Stimulated activated CD8-positive, alpha-beta memory T cell treated with anti-CD3 and anti-CD28 coated beads, Interleukin-4, amount 100 ng/mL, for 24 hours (primary cell): ENCODE measurements at places on chromosomes 1 and 21.

DNA sequence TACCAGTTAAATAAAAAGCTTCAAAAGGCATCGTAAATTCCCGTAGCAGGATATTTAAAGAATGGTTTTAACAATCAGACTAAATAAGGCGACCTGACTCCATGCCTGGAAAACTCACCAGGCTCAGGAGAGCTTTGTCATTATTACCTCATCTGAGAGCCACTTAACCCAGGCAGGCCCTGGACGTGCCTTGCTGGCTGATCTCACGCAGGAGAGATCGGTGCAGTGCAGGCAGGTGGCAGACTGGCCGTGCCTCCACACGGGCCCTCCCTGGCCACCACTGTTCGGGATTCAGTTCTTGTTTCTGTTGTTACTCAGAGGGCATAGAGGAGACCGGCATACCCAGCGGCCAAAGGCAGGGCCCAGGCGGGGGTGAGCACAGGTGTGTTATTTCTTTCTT lies 6.4 kb downstream of the MT1HL1 start:
- DNase-seq: no peak

DNA sequence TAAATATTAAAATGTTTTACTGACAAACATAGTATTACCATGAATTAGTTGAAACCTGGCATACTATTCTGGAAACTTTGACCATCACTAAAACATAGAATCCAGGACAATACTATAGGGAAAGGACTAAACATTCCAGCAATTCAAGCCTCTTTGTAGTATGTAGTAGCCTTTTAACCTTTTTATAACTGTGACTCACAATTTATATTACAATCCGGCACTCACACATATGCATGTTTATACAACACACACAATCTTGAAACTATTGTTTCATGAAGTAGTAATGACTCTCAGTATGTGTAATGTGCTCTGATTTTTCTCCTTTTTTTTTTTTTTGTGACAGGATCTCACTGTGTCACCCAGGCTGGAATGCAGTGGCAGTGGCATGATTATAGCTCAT lies 64.3 kb downstream of the ANKRD13C start:
- no peak for DNase-seq

DNA sequence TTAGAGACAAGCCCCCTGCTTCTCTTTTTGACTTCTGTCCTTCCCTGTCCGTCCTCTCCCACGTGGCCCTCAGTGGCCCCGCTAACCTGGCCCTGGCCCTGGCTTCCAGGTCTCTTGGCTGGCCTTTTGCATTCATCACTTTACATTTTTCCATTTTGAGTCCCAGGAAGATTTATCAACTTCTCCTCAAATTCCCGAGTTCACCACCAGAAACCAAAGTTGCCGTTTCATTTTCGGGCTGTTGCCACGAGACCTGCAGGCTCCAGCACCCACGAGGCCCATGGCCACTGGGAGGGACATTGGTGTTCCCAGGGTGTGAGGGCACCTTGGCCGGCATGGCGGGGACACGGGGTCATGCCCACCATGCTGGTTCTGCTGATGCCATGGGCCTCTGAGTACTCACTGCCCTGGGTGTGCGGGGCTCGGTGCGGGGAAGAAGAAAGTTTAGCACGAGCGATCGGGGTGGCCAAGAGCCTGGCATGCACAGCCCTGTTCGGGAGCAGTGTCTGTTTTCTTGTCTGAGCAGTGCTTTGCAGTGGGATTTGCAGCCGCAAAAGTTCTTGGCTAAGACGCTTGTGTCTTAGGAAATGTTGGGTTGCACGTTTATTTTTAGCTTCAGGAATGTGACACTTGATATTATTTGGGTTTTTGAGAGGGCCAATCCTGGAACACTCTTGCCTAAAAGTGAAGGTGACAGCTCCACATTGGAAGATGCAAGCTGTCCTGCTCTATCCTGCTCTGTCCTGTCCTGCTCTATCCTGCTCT lies 40.4 kb upstream of the ADARB1 start:
- DNase-seq: no peak

- DNase-seq: no peak
These were observed 201.0 kb downstream of the S1PR1 start for GRCh38 chr1:101437800-101438199.

- no peak for DNase-seq
These were observed 367.4 kb downstream of the RPS6KC1 start for GRCh38 chr1:213418268-213419071.

DNA sequence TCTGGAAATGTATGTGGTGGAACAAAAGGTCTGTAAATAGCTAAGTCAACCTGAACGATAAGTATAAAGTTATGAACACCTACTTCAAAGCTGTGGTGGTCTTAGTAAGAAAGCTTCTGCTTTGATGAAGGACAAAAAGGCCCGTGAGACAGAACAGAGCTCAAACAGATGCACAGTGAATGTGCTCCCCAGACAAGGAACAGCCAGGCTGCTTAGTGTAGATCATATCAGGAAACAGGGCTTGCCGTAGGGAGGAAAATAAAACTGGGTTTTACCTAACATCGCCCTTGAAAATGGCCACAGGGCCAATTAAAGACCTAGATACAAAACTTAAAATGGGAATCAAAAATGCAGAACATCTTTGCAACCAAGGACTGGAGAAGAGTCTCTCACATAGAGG lies 40.2 kb downstream of the PRSS38 start:
- DNase-seq: no peak

DNA sequence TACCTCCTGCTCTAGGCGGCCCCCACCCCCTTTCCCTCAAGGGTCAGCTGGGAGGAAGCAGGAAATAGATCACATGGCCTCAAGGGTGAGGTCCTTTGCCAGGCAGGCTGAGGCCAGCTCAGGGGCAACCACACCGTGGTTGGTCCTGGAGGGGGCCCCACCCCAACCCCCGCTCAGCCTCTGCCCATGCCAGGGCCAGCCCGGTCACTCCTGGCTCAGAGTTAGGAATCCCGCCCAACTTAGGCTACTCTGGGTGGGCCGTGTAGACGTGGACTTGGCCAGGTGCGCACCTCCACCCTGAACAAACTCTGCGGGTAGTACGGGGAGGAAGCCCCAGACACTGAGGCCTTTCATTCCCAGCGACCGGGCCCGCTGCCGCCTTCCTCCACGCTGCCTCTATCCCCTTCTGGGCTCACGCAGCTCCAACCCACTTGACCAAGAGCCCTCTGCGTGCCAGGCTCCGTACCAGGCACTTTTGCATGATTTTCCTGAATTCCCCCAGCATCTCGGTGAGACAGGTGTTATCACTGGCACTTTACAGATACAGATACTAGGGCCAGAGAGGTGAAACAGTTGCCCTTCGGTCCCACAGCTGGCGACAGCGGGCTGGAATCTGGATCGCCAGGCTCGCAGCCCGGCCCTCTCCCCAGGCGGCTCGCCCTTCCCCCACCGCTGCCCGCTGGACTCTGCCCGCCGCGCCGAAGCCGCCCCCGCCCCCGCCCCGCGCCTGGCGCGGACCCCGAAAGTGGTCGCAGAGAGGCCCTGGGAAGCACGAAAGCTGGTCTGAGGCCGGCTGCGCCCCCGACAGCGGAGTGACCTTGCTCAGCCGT lies 769 bp downstream of the GALE start:
- no peak for DNase-seq

DNA sequence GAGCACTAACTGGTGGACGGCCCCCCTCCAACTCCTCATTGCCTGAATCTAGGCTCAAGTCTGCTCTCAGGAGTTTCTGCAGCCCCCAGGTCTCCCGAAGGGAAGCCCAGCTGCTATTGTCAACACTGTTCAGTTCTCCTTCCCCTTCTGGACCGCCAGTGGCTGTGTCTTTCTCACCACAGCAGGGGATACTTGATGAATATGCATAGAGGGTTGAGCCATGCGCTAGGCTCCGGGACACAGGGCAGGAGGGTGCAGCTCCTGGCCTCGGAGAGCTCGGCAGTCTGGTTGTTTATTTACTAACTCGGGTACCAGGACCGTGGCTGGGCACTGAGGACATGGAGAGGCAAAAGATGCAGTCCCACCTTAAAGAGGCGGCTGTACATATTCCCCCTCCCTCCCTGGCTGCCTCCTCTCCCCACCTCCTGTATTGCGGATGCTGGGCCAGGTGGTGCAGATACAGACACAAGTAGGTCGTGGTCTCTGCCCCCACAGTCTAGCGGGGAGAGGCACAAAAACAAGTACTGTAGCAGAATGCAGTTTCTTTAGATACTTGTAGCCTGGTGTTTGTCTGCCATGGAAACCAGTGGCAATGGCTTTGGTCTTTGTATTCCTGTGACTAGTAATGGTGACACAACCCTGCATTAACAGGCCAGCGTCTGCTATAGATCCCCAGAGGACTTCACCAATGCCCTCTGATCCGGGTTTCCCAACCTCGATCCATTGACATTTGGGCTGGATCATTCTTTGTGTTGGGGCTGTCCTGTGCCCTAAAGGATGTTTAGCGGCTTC lies 26.2 kb downstream of the ARHGEF10L start:
- no peak for DNase-seq

DNA sequence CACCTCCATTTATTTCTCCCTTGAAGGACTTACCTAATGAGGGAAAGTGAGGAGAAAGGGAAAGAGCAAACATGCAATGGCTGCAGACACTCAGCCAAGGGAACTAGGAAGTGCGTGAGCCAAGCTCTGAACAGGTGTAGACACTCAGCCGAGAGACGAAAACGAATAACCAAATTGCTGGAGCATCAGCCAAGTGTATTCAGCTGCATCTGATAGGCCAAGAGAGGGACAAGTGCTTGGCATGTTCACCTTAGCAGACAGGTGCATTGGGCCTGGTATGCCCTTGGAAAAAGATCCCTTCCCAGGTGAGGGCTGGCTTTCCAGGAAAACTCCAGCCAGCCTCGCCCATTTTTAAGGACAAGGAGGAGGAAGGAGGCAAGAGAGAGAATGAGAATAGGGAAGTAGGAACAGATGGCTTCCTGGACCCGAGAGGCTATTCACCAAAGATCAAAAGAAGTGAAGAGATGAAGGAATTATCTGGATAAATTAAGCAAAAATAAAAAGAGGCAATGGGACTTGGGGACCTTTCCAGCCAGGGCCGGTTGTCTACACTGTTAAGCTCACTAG lies 184.7 kb downstream of the TOMM20 start:
- DNase-seq: no peak

DNA sequence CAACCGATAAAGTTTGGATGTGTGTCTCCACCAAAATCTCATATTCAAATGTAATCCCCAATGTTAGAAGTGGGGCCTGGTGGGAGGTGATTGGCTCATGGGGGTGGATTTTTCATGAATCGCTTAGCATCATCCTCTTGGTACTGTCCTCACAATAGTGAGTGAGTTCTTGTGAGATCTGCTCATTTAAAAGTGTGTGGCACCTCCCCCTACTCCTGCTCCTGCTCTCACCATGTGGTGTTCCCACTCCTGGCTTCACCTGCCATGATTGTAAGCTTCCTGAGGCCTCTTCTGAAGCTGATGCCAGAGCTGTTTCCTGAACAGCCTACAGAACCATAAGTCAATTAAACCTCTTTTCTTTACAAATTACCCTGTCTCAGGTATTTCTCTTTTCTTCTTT lies 28.2 kb upstream of the PRDX6 start:
- no peak for DNase-seq

GRCh38 chr1:2232916-2233438 lies 4.9 kb downstream of the SKI start:
- DNase-seq: no peak

GRCh38 chr21:45910548-45911221 lies 70.9 kb upstream of the COL6A1 start:
- DNase-seq: no peak

- DNase-seq: no peak
These were observed 46.8 kb upstream of the RUNX1 start for GRCh38 chr21:35095859-35096291.

GRCh38 chr1:238223076-238223640 lies 332.4 kb upstream of the ZP4 start:
- DNase-seq: no peak

DNA sequence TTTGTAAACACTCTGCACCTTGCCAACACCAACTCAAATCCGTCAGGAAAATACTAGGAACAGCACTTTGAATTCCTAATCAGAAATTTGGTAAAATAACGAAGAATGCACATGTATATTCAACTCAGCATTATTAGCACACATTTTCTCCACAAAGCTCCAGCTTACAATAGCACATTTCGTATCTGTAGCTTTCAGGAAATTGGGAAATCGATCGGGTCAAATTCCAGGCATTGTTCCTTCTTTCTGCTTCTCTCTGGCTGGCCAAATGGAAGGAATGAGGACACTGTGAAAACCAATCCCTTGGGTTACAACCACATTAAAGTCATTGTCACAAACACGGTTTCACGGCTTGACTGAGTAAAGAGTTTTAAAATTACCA lies 58.6 kb downstream of the NPHP4 start:
- no peak for DNase-seq

- DNase-seq: no peak
These were observed 50.7 kb downstream of the HLCS start for GRCh38 chr21:36915696-36916245.

GRCh38 chr1:87329051-87329525 lies 408 bp downstream of the LMO4 start:
- DNase-seq: no peak

DNA sequence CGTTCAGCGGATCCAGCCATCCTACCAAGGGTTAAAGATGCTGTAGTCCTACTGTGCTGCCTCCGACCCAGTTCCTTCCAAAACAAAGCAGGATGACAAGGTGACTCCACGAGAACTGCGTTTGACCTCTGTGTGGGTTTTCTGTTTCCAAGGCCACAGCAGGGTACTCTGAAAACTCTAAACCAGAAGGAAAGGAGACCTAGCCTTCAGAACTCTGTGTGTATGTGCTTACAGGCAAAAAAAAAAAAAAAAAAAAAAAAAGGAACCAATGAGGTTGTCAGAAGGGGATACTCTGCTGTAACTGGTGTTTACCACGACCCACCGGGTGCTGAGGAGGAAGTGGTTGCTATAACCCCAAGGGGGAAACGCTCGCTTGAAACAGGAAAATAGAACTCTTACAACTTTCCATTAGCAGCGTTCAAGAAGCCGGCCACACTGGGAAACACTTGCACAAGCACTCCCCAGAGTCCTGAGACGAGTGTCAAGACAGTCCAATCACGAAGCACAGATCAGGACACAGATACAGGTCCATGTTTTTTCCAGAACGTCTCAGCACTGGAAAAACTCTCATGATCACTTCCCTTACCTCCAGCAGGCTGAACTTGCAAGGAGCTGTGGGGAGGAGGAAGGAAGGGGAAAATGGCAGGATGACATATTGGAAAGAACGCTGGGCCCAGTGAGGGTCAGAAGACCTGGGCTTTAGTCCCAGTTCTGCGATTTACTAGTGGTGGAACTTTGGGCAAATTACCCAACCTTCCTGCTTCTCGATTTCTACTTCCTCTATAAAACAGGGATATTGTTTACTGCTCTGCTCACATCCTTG lies 64.0 kb downstream of the ITPKB start:
- DNase-seq: peak; percentile 55

GRCh38 chr21:34337741-34338140 lies 26.1 kb upstream of the KCNE2 start:
- DNase-seq: no peak

DNA sequence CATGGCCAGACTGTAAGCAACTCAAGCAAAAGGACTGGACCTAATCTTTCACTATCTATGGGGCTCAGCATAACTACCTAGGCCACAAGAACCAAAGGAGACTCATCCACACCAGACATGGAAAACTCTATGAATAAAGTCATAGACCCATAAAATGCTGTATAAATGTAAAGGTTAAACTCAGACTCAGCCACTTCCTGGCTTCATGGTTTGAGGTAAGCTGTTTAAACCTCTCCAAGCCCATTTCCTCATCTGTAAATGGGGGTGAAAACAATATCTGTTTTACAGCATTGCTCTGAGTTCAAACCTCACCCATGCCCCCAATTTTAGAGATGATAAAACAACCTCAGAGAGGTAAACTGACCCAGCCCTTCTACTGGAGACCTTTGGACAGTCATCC lies 4.0 kb upstream of the SMIM12 start:
- DNase-seq: no peak
